ENCODE measurements at places on chromosomes 6 and 20.
A peak's percentile ranks its signal among the peaks of the same experiment; 100 is the strongest.

DNA sequence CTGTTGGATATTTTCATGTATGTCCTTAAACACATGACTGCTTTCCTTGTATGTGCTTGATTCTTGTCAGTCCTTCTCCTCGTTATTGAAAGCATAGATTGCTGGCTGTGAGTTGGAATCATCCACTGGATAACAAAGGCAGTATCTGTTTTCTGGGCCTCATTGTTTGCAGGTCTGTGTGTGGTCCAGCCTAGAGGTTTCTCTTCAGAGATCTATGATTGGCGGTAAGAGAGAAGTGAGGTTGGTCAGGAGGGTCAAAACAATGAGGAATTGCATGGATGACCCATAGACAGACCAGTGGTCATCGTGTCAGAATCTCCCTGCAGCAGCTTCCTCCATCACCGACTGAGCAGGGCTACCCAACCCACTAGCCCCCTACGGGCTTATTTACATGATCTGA lies 915.0 kb downstream of the KIF16B start:
- no peaks in the 10 kb centered on the region for H3K36me3 ChIP-seq
- peaks cover 5% of the 10 kb centered on the region for H3K4me1 ChIP-seq
- DNase-seq, result no peak
- no peak overlapping the region for H3K27ac ChIP-seq
- H3K27me3 ChIP-seq, result no peaks in the 10 kb centered on the region

DNA sequence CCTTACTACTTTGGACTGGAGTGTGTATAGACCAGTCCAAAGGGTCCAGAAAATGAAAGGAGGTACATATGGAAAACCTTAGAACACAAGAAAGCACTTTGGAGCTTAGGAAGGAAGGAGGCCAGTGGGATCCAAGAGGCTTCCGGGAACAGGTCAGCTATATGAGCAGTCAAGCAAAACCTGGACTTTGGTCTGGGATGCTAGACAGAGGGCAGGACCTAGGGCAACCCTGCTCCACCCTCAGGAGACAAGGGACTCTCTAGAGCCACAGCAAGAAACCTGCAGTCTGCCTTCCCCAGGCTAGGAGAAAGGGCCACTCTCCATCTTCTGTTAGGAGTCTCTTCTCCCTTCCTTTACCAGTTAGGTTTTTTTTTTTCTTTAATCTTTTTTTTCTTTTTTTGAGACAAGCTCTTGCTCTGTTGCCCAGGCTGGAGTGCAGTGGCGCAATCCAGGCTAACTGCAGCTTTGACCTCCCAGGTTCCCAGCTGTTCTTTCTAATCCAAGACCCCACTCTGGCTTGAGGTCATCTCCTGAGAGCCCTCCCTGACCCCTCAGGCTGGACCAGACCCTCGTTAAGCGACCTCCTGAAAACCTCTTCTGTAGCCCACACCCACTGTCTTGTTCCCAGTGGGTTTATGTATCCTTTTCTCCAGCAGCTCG lies 4.6 kb downstream of the KCNK5 start:
- no peak overlapping the region for H3K4me3 ChIP-seq
- peak; percentile 96 for DNase-seq
- peaks cover 26% of the 10 kb centered on the region for H3K4me1 ChIP-seq
- no peaks in the 10 kb centered on the region for H3K36me3 ChIP-seq

- no peaks in the 10 kb centered on the region for H3K27me3 ChIP-seq
- no peak overlapping the region for H3K27ac ChIP-seq
- H3K4me3 ChIP-seq, result no peak overlapping the region
- DNase-seq, result peak; percentile 28
- no peaks in the 10 kb centered on the region for H3K4me1 ChIP-seq
Measured at GRCh38 chr20:45041464-45042337, 59.2 kb downstream of the KCNS1 start.

- no peaks in the 10 kb centered on the region for H3K27me3 ChIP-seq
- no peak for DNase-seq
- no peaks in the 10 kb centered on the region for H3K4me1 ChIP-seq
- no peak overlapping the region for H3K27ac ChIP-seq
Measured at GRCh38 chr6:114403858-114404257, 61.0 kb upstream of the HS3ST5 start.

GRCh38 chr6:138948546-138949179 lies 39.4 kb downstream of the REPS1 start:
- H3K27ac ChIP-seq, result no peak overlapping the region
- no peak for DNase-seq
- peaks cover 4% of the 10 kb centered on the region for H3K4me1 ChIP-seq

- no peak overlapping the region for H3K27ac ChIP-seq
- no peaks in the 10 kb centered on the region for H3K4me1 ChIP-seq
- no peak for DNase-seq
- no peaks in the 10 kb centered on the region for H3K36me3 ChIP-seq
- no peaks in the 10 kb centered on the region for H3K27me3 ChIP-seq
- no peak overlapping the region for H3K4me3 ChIP-seq
Measured at GRCh38 chr6:4169028-4169789, 33.8 kb upstream of the ECI2 start.

DNA sequence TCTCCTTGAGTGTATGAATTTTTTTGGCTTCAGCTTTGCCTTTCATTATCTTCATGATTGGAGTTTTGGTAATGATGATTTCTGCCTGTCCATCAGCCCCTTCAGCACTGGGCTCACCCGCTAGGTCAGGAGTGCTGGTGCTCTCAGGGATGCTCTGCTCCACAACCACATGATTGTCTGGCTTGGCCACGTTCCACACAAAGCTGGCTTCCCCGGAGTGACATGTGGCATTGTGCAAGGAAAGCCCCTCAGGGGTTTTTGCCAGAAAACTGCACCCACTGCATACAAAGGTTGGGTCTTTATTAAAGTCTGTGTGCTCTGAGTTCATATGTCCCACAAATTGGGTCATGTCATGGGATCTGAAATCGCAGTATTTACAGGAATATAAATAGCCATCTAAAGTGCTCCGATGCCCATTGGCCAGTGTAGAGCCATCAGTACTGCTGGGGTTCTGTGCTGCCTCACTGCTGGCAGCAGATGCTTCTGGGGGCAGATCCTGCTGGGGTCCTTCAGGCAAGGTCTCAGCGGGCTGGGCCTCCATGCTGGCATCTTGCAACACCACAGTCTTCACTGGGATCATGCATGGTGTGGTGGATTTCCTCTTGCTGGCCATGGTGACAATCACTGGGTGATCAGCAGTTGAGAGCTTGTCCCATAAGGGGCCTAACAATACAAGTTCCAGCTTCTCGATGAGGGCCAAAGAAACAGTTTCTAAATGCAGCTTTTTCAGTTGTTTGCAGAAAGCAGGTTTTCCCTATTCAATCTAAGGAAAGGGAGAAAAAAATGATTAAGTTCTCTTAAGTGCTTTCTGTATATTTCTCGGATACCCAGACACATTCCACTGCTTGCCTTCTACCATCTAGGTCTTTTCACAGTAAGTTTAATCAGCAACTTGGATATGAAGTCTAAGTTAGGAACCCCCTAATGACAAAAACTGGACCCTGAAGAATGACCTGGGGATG lies 67.2 kb downstream of the PLCG1 start:
- DNase-seq, result no peak
- H3K36me3 ChIP-seq, result no peaks in the 10 kb centered on the region
- H3K4me1 ChIP-seq, result no peaks in the 10 kb centered on the region
- no peak overlapping the region for H3K27ac ChIP-seq
- H3K27me3 ChIP-seq, result no peaks in the 10 kb centered on the region

DNA sequence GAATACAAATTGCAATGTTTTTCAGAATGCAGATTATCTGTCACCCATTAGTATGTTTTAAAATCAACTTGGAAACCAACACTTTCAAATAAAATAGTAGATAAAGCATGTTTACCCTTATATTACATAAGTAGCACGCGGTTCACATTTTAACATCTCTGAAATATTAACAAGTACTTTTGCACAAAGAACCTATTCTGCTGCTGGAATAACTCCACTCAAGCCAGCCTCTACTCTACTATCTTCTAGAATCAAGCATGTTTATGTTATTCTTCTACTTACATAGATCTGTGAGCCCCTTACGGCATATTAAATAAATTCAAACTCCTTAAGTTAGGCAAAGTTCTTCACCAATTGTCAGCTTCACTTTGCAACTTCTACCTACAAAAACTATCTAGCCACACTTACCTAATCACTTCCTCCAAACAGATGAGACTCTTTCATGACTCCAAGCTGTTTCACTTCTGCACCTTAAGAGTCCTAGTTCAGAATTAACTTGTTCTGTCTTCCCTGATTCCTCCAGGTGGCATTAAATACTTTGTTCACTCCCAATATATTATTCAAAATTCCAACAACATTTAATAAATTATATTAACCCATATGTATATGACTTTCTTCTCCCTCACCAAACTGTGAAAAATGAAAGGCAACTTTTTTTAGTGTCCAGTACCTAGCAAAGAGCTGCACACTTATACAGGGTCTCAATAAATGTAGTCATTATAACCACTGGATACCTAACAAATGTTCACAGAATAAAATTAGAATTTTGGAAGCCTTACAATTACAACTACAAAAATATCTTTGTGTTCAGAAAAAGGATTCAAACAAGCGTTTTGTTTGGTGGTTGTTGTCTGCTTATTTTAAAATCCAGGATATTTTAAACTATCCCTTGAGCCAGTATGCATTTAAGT lies 12.1 kb downstream of the CEP85L start:
- no peak overlapping the region for H3K27ac ChIP-seq
- no peaks in the 10 kb centered on the region for H3K27me3 ChIP-seq
- no peak overlapping the region for H3K4me3 ChIP-seq

GRCh38 chr6:101296169-101296960 lies 97.1 kb upstream of the GRIK2 start:
- no peak overlapping the region for H3K27ac ChIP-seq
- no peaks in the 10 kb centered on the region for H3K27me3 ChIP-seq
- no peak overlapping the region for H3K4me3 ChIP-seq
- no peaks in the 10 kb centered on the region for H3K36me3 ChIP-seq

DNA sequence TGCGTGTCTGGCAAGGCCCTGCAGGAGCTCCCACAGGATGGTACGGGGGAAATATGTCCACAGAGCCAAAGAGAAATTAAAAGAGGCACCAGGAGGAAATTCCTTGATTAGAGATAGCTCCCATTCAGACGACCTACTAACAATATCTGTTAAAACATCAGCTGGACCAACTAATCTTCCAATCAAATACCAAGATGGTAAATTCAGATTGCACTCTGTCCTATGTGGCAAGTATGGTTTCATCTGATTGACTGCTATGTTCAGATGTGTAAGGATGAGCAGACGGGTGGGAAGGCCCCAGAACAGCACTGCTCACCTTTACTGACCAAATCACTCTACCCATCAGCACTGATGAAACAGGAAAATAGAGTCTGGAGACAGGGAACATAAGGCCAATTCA lies 19.5 kb downstream of the BPIFA2 start:
- H3K4me1 ChIP-seq, result peaks cover 3% of the 10 kb centered on the region
- H3K36me3 ChIP-seq, result no peaks in the 10 kb centered on the region
- H3K27me3 ChIP-seq, result no peaks in the 10 kb centered on the region
- no peak overlapping the region for H3K27ac ChIP-seq

DNA sequence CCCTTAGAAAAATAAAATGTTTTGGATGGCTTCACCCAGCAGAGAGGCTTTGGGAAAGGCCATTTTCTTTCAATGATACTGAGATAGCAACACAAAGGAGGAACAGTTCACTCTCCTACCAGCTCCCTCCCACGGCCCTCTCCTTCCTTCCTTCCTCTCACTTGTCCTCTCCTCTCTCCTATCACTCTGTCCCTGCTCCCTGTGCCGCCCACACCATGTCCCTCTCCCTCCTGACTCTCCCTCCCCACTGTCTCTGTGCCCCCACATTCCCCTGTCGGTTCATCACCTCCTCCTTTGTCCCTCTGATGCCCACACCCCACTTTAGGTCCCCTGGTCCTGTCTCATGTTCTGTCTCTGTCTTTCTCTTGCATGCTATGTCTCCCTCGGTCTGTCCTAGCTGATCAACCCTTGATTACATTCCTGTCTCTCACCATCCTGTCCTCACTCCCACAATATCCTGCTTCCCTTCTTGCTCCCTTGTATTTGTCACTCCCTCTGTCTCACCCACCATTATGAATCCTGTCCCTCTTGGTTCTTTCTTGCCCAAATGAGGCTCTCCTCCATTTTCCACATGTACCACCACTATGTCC lies 30.1 kb downstream of the ELMO2 start:
- DNase-seq, result no peak
- no peak overlapping the region for H3K27ac ChIP-seq
- H3K36me3 ChIP-seq, result peaks cover 64% of the 10 kb centered on the region
- no peaks in the 10 kb centered on the region for H3K4me1 ChIP-seq

- no peak overlapping the region for H3K27ac ChIP-seq
- no peaks in the 10 kb centered on the region for H3K4me1 ChIP-seq
- H3K27me3 ChIP-seq, result no peaks in the 10 kb centered on the region
Measured at GRCh38 chr6:145278163-145278807, 457.0 kb downstream of the EPM2A start.

DNA sequence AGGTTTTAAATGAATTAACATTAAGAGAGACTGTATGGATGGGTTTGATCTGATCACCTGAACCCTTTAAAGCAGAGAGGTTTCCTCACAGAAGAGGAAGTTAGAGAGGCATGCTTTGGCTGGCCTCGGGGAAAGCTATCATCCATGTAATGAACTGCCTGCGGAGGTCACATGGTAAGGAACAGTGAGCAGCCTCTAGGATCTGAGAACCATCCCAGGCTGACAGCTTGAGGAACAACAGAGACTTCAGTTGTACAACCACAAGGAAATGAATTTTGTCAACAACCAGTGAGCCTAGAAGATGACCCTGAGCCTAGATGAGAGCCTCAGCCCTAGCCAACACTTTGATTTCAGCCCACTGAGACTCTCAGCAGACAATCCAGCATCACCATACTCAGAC lies 2.9 kb upstream of the COL21A1 start:
- H3K27me3 ChIP-seq, result no peaks in the 10 kb centered on the region
- H3K4me1 ChIP-seq, result no peaks in the 10 kb centered on the region
- H3K36me3 ChIP-seq, result no peaks in the 10 kb centered on the region
- no peak for DNase-seq
- no peak overlapping the region for H3K4me3 ChIP-seq

DNA sequence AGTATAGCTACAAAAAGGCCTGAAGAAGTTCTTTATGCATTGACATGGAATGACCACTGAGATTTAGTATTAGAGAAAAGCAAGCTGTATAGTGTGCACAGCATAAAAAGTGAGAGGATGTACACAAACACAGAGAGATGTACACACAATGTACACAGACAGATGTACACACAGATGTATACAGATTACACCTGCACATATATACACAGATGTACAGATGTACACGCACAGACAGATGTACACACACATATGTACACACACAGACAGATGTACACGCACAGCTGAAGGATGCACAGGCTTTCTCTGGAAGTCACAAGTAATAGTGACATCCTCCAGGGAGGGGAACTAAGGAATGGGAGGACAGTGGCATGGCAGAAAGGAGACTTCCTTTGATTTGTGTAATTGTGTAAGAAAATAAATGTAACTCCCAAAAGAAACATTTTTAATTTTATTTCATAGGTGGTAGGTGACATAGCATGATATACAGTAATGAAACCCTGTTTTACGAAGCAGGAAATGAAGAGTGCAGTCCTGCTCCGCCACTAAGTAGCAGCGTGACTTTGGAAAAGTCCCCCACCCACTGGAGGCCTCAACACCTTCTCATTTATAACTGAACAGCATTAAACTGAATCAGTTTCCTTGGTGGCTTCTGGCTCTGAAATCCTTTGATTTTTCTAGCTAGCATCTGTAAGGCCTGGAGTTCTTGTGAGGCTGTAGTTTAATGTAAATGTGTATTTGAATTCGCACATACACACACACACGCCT lies 14.1 kb downstream of the NFATC2 start:
- peaks cover 54% of the 10 kb centered on the region for H3K36me3 ChIP-seq
- H3K27me3 ChIP-seq, result no peaks in the 10 kb centered on the region
- no peak for DNase-seq
- peaks cover 5% of the 10 kb centered on the region for H3K4me1 ChIP-seq

- no peak overlapping the region for H3K27ac ChIP-seq
- no peak overlapping the region for H3K4me3 ChIP-seq
- no peak for DNase-seq
- no peaks in the 10 kb centered on the region for H3K4me1 ChIP-seq
- H3K27me3 ChIP-seq, result no peaks in the 10 kb centered on the region
Measured at GRCh38 chr6:131754715-131755567, 44.1 kb upstream of the CTAGE9 start.
